Activated naive CD4-positive, alpha-beta T cell (primary cell): ENCODE measurements at places on chromosomes 6 and 20.

- no peak for DNase-seq
These were observed 317.0 kb downstream of the ZFAND3 start for GRCh38 chr6:38136547-38136946.

DNA sequence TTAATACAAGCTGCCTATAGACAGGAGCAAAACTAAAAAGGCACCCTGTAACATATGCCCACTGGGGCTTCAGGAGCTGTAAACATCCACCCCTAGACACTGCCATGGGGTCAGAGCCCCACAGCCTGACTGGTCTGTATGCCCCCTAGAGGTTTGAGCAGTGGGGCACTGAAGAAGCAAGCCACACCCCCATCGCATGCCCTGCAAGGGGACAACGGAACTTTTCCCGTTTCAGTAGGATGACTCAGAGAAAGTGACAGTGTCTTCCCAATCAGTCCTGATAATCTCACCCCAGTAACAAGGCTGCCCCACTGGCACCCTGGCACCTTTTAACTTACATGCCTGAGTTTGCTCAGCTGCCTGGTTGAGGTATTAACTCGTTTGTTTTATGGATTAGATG lies 35.9 kb downstream of the BEND3 start:
- no peak for DNase-seq

DNA sequence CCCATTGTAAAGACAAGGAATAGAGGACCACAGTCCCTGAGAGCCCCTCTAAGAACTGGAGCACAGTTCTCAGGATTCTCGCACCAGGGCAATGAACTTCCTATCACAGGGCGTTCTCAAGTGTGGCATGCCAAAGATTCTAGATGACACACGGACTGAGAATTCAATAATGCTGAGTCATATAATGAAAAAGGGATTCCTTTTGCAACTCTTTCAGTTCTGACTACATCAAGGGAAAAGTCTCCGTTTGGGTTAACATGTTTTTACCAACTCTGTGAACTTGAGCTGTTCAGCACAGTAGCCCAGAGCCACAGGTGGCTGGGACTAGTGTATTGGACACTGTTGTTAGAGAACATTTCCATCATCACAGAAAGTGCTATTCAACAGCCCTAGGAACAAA lies 3.4 kb downstream of the MED20 start:
- no peak for DNase-seq

DNA sequence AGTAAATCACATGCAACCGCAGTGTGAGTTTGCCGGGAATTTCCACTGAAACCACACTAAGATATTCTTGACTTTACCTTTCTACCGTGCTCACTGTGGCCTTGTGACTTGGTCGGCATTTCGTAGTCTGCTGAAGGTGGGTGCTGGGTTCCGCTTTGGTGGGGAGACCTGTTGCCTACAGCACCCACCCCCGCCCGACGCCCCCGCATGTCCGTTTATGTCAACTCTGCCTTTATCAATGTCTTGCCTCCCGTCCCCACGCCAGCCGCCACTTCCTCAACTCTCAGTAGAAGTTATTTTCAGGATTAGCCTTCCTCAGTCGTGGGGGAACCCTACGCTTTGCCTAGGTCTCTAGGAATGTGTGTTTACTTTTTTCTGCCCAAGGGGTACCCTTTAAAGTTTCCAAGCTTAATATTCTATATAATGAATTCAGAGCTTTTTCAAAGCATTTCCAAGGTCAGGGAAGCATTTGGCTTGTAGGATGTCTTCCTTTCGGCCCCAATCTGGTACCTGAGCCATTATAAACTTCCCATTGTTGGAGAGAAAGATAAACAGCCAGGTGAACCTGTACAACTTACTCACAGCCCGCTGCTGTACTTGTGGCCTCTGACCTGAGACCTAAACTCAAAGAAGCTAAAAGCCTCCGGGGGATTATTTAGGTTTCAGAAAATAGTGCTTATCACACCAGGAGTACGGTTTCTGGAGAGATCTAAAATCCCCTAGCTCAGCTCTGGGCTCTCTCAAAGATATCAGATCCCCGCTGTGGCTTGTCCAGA lies 54.2 kb downstream of the TBC1D7 start:
- DNase-seq = peak; percentile 9

GRCh38 chr6:170085475-170086401 lies 205.1 kb downstream of the DLL1 start:
- DNase-seq = no peak

GRCh38 chr6:75217193-75217592 lies 11.3 kb upstream of the COL12A1 start:
- no peak for DNase-seq

- DNase-seq = no peak
These were observed 11.2 kb downstream of the PPP1R14C start for GRCh38 chr6:150153905-150154492.

DNA sequence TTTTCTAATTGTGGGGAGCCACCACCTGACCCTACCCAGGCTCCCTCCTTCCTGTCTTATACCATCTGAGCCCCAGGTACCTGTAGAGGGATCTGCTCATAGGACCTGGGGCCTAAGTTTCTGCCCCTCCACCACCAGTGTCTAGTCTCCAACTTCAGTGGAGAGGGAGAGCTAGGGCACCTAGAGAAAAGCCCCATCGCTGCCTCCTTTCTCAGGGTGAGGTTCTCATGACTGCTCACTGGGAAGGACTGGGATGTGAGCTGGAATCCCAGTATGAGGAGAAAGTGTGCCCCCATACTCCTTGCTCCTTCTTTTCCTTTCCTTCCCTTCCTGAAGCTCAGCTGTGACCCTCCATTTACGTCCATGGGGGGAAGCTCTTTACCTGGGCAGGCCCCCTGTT lies 231.6 kb downstream of the LRFN2 start:
- no peak for DNase-seq

DNA sequence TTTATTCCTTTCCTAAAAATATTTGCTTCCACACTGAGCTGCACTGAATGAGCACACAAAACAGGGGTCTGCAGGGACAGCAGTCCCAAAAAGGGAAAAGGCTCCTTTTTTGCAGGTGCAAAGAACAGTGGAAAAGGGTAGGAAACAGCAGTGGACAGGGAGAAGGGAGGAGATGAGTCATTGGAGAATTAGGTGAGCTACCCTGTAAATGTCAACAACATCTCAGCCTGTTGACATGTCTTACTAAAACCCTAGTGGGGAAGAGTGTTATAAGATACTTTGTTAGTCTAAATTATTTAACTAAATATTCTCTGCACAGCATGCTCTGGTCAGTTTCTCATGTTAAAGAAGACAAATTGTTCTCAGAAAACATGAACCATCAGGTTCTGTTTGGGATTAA lies 151.5 kb upstream of the FBXL4 start:
- DNase-seq = no peak

DNA sequence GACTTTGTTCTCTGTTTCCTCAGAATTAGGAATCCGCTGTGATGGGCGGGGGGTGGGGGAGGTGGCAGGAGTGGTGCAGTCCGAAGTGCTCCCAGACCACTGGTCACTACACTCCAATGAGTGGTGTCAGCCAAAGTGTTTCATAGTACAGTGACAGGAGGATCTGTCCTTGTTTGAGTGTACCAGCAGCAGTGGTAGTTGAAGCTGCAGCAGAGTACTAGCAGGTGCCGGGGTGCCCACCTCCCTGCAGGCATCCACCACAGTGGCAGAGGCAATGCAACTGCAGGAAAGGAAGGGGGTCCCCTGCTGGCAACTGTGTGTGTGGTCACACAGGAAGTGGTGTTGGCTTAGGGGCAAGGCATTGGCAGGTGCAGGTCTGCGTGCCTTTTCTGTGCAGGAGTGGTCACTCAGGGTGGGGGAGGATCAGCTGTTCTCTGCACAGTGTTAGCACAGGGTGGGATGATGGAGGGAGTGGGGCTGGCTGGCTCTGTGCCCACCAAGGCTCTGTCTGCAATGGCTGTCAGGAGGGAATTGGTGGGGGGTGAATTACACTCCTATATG lies 9.7 kb downstream of the HLA-DOB start:
- DNase-seq = no peak

GRCh38 chr6:133456944-133457343 lies 215.8 kb downstream of the EYA4 start:
- no peak for DNase-seq

GRCh38 chr6:121800047-121800446 lies 364.6 kb downstream of the GJA1 start:
- DNase-seq = no peak

DNA sequence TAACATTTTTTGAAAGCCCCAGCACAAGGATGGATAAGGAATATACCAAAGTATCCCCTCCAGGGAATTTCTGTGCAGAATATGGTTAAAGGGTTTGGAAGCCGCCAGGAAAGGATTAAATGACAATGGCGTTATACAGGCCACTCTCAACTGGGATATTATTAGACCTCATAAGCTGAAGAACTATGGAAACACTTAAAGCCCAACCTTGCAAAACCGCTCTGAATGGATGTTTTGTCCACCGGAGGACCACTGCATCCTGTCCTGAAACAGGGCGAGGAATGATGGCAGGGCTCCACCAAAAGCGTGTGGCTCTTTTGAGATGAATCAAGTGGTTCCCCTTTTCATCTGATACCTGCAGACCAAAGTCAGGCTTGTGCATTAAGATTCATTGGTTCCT lies 32.4 kb downstream of the NFATC2 start:
- no peak for DNase-seq

DNA sequence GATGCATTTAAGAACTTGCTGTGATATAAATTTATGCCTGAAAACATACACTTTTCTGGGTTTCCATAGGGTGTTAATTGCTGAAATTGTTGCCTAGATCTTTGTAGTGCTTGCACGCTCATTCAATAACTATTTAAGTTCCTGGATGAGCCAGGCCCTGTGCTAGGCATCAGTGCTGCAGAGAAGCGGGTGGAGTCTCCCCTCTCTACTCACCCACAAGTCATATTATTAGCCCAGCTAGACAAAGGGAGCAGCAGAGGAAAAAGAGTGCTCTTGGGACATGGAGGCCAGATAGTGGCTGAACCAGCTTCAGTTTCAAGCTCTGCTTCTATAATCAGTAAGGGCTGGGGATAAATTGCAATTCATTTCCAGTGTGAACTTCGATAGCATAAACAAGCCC lies 329.1 kb downstream of the TFAP2B start:
- no peak for DNase-seq

- DNase-seq = no peak
These were observed 8.4 kb upstream of the ZBTB24 start for GRCh38 chr6:109491207-109491938.

DNA sequence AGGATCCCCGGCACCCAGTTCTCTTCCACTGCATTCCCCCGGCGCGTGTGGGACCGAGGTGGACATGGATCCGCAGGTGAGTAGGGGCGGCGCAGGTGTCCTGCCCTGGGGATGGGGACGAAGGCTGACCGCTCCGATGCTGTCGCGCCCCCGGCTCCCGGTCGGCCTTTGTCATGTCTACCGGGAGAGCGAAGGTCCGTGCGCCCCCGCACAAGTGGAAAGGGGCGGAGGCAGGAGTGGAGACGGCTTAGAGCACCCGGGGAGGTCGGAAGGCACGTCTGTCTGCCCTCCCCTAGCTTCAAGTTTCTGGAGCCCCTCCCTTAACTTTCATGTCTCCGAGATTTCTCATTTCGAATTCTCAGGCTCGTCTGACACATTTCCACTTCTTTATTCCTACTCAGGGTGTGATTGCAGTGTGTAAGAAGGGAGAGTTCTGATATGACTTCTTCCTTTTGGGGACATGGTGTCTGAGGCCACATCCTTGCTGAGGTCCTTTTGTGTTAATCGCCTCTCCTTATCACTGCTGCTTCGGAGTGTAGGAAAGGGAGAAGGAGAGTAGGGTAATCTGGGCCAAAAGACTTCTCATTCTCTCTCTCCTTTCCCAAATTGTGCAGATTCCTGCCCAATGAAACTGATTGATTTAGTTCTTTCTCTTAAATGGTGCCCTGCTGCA lies 435 bp downstream of the KIFC1 start:
- DNase-seq = peak; percentile 47

GRCh38 chr20:48704761-48705160 lies 123.0 kb downstream of the PREX1 start:
- DNase-seq = no peak

DNA sequence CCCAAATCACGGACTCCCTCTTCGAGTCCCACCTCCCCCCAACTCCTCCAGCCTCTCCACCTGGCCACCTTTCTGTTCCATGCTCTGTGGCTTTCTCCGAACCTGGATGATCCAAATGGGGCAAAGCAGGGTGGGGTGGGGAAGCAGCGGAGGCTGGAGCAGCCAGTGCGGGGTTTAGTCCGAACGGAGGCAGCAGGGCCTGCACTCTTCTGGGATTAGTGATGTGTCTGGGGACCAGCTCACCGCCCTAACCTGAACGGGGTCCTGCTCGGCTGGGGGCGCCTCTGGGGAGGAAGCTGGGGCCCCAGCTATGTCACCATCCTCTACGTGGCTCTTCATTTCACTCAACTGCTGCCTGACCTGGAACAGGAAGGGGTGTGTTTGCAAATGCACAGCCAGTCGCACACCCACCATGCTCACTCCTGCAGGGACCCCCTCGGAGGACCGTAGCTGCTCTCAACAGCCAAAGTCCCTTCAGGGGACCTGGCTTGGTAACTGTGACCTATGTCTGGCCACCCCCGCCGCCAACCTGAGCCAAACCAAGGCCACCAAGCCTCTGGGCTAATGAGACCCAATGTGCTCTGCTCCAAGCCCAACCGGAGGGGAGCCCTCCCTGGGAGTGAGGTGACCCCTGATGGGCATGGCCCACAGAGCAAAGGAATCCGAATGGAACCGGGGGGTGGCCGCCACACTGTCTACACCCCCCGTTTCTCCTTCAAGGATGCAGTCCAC lies 46.8 kb downstream of the DSTN start:
- no peak for DNase-seq

GRCh38 chr6:158018851-158019361 lies 37.2 kb downstream of the SYNJ2 start:
- DNase-seq = no peak

GRCh38 chr6:9409126-9409525 lies 973.8 kb upstream of the SLC35B3 start:
- no peak for DNase-seq

- DNase-seq = no peak
These were observed 142.7 kb upstream of the GGTLC1 start for GRCh38 chr20:24131281-24131680.

- no peak for DNase-seq
These were observed 26.6 kb upstream of the EDN3 start for GRCh38 chr20:59273739-59274357.

- no peak for DNase-seq
These were observed 141.6 kb downstream of the EYA2 start for GRCh38 chr20:47036091-47036870.

DNA sequence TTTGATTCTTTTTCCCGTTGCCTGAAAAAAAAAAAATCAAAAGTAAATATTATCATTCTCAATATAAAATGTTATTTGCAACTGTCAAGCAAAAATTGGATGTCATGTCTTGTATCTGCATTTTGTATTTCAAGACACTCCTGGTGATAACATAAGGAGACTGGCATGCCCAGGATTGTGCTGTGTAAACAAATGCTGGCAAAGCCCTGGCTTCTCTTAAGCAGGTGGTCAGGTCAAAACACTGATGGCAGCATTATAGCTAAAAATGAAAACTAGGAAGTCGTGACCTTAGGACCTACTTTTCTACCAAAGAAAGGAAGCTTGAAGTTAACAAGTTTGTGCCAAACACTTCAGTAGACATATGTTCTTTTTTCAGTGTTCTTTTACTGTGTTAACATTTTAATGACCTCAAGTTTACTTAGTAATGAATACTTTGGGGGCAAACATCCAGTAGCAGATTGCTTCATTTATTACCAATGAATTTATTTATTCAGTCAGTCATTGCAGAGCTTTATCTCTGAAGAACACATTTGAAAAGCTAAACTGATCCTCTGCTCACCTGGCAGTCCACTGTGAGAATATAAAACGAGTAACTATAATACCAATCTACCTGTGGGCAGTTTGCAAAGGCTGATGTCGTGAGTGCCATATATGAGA lies 243.1 kb upstream of the FLRT3 start:
- no peak for DNase-seq
